ENCODE measurements at places on chromosomes 2 and 18.
A peak's percentile ranks its signal among the peaks of the same experiment; 100 is the strongest.

DNA sequence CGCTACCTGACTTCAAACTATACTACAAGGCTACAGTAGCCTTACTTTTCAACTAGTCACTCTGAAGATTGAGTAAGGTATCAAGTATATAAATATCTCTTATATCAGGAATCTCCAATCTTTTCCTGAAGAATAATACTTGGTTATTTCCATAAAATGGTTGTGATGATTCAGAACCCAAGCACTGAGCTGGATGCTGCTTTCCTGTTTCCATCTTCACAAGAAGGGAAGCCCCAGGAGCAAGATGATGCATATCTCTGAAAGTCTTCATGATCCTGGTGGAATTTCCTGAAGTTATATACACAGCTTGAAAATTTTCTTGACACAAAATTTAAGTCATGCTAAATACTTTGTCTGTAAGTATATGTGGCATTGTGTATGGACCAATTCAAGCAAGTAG lies 243.9 kb upstream of the TANK start:
- peak; percentile 55 for DNase-seq

DNA sequence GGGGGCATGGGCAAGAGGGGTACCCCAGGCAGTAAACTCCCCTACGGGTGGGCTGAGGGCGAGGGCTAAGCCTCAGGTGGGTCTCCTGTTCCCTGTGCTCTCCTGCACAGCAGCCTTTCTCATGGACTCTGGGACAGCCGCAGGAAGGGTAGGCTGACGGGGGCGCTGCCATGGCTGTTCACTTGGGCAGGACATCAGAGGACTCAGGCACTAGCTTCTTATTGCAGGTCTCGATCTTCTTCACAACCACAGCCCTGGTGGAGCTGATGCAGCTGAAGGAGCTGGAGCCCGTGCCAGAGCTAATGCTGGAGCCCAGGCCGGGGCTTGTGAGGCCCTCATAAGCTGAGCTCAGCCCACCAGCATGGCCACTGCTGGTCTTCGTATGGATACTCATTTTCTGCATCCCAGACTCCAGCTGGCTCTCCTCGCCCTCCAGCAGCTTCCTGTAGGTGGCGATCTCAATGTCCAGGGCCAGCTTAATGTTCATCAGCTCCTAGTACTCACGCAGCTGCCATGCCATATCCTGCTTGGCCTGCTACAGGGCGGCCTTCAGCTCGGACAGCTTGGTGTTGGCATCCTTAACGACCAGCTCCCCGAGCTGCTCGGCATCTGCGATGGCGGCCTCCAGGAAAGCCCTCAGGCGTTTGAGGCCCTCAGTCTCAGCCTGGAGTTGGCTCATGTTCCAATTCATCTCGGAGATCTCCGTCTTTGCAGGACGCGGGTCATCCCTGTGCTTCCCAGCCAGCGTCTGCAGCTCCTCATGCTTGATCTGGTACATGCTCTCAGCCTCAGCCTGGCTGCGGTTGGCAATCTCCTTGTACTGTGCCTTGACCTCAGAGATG lies 359.8 kb upstream of the SETBP1 start:
- no peak for DNase-seq

DNA sequence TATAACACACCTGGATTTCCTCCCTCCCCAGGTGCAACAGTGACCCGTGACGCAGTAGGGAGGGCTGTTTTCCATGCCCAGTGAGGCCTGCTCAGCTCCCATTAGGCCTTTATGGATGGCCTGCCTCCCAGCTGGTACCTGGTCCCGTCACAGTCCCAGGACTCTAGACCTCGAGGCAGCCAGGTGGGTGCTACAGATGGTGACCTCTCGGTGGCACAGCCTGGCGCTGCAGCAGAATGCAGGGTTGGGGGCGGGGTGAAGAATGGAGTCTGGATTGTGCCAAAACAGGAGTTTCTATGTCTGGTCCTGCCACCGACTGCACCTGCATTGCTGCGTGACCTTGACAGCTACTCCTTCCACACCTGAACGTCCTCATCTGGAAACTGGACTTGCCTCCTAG lies 18.0 kb upstream of the YWHAQ start:
- no peak for DNase-seq

GRCh38 chr2:175010848-175011254 lies 5.7 kb upstream of the CHN1 start:
- no peak for DNase-seq

DNA sequence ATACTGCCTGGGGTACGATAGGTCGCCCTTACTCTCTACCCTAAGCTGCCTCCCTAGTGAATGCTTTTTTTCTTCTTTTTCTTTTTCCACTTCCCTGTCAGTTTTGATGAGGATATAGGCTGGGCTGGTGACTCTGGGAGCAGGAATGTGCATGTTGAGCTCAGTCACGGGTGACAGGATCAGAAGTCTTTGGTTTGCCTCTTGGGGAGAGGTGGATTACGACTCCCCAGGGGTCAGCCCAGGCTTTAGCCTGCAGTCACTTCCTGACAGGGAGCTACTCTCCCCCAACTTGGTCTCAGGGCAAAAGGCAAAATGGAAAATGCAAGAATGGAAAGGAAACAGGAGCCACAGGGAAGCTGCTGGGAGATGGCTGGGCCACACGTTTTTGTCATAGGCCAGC lies 57.3 kb downstream of the THNSL2 start:
- peak; percentile 1 for DNase-seq

DNA sequence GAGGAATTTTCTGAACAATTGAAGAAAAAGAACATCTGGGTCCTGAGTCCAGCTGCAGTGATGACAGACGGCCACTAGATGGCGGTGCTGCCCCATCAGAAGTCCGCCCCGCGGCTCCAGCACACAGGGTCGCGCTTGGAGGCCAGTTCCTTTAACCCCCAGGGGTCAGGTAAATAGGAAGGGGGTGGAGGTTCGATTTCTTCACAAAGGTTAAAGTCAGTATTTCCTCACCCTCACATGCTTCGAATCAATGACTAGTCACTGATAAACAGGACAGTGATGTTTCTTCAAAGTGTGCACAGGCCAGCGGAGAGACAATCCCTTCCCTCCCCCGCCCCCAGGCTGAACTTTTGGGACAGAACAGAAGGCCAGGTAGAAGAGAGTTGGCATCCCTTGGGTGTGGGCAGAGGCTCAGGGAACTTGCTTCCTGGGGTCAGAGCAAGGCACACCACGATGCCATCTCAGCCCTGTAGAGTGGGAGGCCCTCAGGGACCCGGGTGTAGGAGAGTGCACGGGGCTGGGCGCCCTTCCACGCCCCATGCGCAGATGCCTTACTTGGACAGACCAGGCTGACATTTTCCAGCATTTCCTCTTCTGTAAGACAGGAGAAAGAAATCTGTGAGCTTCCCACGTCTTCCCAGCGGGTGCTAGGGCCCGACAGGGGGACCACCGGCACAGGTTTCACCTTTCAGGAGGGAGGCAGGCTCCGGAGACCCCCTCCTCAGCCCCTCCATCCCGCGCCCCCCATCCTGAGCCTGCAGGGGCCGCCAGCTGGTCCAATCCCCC lies 722 bp downstream of the APOB start:
- DNase-seq: peak; percentile 11

- no peak for DNase-seq
These were observed 820.2 kb downstream of the TRIB2 start for GRCh38 chr2:13536941-13537340.

- no peak for DNase-seq
These were observed 13.0 kb downstream of the PPM1B start for GRCh38 chr2:44181648-44182047.

- no peak for DNase-seq
These were observed 11.4 kb downstream of the HTR2B start for GRCh38 chr2:231113489-231113888.

DNA sequence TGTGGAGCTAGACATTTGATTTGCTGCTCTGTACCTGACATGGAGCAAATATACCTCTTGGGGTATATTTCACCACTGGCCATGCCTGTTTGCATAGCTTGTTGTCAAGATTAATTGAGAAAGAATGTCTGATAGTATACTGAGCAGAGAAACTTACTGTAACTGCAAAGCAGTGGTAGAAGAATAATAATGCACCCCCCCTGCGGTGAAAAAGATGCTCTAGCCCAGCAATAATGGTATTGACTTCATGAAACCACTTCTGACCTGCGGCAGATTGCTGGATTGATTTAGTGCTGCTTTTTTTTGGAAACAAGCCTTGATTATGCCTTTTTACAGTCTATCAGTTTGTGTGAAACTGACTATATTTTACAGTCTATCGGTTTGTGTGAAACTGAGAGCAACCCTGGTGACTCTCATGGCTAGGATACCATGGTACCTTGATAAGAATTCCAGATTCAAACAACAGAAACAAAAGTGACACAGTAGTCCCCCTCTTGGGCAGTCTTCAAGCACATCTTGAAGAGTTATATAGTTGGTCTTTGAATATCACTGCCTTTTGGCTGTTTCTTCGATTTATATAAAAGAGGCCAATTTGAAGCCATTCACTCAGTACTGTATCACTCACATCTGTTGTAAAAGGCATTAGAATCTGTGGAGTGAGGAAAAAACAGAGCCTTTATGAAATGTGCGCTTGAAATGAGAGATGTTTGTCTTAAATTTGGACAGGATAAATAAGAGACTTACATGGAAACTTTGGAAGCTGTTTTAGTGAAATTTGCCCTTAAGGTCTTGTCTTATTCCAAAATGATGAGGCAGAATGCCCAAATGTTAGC lies 102.5 kb downstream of the FMNL2 start:
- DNase-seq: no peak

GRCh38 chr2:72138011-72138881 lies 9.4 kb downstream of the CYP26B1 start:
- DNase-seq: no peak

DNA sequence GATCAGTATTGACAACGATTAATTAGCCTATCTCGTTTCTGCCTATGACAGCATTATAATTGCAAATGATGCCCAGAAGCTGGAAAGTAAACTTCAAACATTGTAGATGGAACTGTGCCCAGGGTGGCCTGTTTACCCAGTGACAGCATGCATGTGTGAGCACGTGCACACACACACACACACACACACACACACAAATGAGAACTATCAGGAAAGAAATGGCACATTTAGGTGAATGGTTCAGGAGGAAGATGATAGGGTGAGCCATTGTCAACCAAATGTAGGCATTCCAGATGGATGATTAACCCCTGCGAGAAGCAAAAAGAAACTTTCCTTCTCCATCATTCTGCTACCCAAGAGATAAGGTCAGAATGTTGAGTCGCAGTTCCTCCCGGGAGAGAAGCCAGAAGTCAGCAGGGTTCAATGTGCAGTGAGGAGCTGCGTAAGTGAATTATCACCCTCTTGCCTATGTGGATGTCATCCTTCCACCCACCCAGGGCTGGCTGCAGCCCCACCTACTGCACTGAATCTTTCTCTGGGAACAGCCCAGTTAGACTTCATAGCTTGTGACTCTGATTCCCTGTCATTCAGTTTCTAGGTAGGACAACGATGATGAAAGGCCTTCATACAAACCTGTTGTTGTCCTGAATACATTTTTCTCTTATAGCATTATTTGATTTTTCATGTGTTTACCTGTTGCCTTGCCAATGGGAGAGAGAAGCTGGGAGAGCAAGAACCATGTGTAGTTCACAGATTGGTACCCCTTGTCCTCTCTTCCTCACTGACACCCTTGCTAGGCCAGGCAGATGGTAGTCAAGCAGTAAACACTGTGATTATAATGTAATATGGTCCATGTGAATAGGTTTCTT lies 3.5 kb upstream of the APOB start:
- no peak for DNase-seq

- no peak for DNase-seq
These were observed 12.7 kb downstream of the PCARE start for GRCh38 chr2:29061616-29062015.

GRCh38 chr2:110995911-110996310 lies 124.8 kb upstream of the BCL2L11 start:
- DNase-seq: no peak

- DNase-seq: no peak
These were observed 90.5 kb downstream of the ITGB1BP1 start for GRCh38 chr2:9332853-9333245.

- DNase-seq: no peak
These were observed 232.5 kb downstream of the PTGR3 start for GRCh38 chr18:74976331-74976909.

GRCh38 chr2:137031731-137032130 lies 266.4 kb downstream of the THSD7B start:
- no peak for DNase-seq

DNA sequence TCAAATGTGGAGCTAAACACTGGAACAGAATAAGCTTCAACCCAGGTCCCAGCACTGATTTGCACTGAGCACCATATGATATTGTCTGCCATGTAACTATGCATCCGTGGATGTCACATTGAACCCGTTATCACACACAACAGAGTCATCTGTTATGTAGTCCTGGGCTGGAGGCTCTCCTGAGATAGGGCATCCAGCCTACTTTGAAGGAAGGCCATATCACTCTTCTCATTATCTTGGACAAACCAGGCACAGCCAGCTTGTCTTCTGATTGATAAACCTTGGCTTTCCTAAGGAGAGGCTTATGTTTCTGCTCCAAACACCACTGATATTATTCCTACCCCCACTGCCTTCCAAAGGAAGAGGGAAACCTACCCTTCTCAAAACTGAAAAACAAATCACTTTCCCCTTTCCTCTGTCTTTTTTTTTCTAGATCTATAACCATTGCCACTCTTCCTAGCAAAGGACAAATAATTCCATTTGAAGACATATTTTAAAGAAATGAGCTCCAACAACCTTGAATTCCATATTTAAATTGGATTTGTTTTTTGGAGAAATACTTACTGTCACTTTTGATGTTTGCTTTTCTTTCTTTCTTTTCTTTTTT lies 16.4 kb downstream of the RSAD2 start:
- DNase-seq: no peak

GRCh38 chr2:118850168-118850900 lies 2.9 kb upstream of the EN1 start:
- DNase-seq: no peak

DNA sequence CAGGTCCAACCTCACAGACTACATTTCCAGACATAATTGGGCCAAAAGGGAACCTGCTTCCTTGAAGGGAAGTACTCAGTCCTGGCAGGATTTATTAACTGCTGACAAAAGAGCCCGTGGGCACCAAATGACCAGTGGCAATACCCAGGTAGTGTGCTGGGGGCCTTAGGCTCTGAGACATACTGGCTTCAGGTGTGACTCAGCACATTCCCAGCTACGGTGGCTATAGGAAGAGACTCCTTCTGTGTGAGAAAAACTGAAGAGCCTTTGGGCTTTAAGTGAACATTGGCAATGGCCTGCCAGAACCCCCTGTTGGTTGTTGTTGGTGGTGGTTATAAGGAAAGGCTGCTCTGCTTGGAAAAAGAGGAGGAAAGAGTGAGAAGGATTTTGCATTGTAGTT lies 401.8 kb downstream of the KCNJ3 start:
- DNase-seq: no peak

- DNase-seq: no peak
These were observed 28.6 kb downstream of the STK17B start for GRCh38 chr2:196142825-196143224.

Data from foreskin fibroblast (primary cell).